ENCODE measurements at places on chromosomes 12 and 14.

DNA sequence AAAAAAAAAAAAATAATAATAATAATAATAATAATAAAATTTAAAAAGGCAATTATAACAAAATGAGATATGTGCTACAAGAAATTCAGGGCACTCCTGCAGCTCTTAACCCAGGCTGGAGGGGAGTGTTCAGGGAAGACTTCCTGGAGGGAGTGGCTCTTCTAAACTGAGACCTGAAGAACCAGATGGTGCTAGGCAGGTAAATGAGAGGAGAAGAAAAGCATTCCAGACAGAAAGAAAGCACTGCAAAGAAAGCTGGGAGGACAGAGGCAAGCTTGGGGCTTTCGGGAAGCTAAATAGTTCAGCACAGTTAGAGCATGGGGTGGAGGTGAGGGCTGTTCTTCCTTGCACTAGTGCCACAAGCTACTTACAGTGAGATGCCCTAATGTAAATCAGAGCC is 9.9 kb upstream of the SRSF9 start:
- no peaks in the 10 kb centered on the region for H3K27me3 ChIP-seq
- H3K4me1 ChIP-seq, result peaks cover 39% of the 10 kb centered on the region
- H3K27ac ChIP-seq, result peak overlapping the region; percentile 98

GRCh38 chr14:56592746-56593544 is 13.3 kb downstream of the TMEM260 start:
- no peak for DNase-seq
- no peak overlapping the region for H3K4me3 ChIP-seq
- no peak overlapping the region for H3K27ac ChIP-seq
- H3K27me3 ChIP-seq, result no peaks in the 10 kb centered on the region
- H3K36me3 ChIP-seq, result peaks cover 20% of the 10 kb centered on the region

GRCh38 chr14:74882103-74882920 is 596 bp downstream of the DLST start:
- peak overlapping the region; percentile 99 for H3K27ac ChIP-seq
- H3K4me3 ChIP-seq, result peak overlapping the region; percentile 98

GRCh38 chr12:39972119-39972518 is 133.8 kb downstream of the SLC2A13 start:
- no peak for DNase-seq
- no peak overlapping the region for H3K27ac ChIP-seq
- H3K4me1 ChIP-seq, result no peaks in the 10 kb centered on the region
- H3K4me3 ChIP-seq, result no peak overlapping the region
- H3K36me3 ChIP-seq, result no peaks in the 10 kb centered on the region
- no peaks in the 10 kb centered on the region for H3K27me3 ChIP-seq

DNA sequence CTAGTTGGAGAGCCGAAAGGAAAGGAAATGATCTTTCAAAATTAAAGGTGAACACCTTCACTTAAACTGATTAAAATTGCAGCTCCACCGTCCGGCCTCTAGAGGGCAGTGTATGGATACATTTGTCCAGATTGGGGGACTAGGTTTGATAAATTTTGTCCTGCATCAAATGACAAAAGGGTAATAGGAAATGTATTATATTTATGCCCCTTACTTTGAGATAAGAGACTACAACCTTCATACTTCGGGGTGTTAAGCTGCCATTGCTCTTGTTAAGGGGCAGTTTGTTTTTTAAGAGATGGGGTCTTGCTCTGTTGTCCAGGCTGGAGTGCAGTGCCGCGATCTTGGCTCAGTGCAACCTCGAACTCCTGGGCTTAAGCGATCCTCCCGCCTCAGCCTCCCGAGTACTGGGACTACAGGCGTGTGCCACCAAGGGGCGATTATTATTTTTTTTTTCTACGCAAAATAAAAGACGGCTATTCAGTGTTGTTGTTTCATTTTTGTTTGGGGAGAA is 818 bp upstream of the SUOX start:
- peaks cover 8% of the 10 kb centered on the region for H3K4me1 ChIP-seq
- H3K27ac ChIP-seq, result no peak overlapping the region
- peaks cover 12% of the 10 kb centered on the region for H3K27me3 ChIP-seq
- peaks cover 39% of the 10 kb centered on the region for H3K36me3 ChIP-seq

DNA sequence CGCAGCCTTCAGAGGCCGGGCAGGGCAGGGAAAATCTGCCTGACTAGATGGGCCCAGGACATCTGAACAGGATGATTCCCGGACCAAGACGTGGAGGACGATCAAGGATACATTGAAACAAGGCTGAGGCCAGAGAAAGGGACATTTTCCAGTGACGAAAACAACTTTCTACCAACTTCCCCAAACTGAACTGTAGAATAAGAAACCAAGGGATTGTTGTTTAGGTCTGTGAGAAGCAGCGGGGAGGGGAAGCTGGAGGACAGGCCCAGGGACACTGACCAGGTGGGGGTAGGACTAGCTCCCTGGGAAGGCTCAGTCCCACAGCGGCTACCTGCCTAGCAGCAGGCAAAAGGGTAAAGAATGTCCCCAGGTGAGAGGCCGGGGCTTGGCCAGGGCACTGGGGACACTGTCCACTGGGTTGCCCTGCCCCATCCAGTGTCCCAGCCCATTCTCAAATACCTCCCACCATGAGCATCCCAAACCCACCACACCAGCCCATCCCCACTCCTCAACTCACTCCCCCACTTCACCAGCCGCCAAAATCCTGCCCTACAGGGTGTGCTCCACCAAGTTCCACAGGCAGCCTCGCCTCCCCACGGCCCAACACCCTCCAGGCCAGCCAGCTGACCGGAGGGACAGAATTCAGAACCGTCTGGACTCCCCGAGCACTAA is 995 bp downstream of the TNFRSF1A start:
- peaks cover 10% of the 10 kb centered on the region for H3K36me3 ChIP-seq
- H3K27ac ChIP-seq, result no peak overlapping the region
- H3K4me3 ChIP-seq, result no peak overlapping the region
- no peaks in the 10 kb centered on the region for H3K27me3 ChIP-seq

DNA sequence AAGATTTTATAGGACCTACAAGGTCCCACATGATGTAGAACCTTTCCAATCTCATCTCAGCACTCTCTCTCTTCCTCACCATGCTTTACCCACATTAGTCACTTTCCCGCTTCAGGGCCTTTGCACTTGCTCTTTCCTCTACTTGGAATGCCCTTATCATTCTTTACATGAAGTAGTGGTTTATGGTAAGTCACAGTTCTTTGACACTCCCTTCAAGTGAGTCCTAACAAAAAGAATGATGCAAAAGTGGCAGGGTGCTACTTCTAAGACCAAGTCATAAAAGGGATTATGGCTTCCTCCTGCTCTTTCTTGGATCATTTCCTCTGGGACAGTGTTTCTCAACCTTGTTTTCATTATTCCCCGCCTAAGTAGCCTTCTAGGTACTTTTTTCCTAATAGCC is 13.1 kb downstream of the TMBIM4 start:
- peaks cover 28% of the 10 kb centered on the region for H3K36me3 ChIP-seq
- no peak for DNase-seq
- no peak overlapping the region for H3K4me3 ChIP-seq
- no peaks in the 10 kb centered on the region for H3K27me3 ChIP-seq

DNA sequence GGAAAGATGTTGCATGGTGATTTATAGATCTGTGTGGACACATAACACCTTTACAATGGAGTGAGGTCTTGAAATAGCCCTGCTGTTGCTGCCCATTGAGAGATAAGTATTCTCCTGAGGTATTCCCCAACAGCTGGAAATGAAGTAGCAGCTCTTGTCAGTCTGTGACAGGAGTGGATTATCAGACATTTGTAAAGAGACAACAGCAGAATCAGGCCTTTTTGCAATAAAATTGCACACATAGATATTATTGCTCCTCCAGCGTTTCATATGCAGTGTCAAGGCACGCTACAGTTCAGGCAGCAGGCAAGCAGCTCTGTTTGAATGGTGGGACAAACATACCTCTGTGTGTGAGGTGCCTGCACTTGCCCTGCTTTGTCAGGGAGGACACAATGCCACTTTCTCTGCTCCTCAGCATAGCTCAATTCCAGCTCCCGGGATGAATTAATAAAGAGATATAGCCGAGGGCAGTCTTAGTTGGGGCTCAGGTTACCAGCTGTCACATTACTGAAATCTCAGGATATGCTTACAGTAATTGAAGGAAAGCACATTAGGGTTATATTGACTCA is 49.4 kb downstream of the BICD1 start:
- no peak overlapping the region for H3K4me3 ChIP-seq
- H3K36me3 ChIP-seq, result no peaks in the 10 kb centered on the region
- peak overlapping the region; percentile 59 for H3K27ac ChIP-seq

GRCh38 chr12:48349471-48349870 is 1.2 kb downstream of the ZNF641 start:
- peak overlapping the region; percentile 98 for H3K4me3 ChIP-seq
- H3K36me3 ChIP-seq, result peaks cover 36% of the 10 kb centered on the region
- peaks cover 31% of the 10 kb centered on the region for H3K4me1 ChIP-seq
- DNase-seq, result no peak

DNA sequence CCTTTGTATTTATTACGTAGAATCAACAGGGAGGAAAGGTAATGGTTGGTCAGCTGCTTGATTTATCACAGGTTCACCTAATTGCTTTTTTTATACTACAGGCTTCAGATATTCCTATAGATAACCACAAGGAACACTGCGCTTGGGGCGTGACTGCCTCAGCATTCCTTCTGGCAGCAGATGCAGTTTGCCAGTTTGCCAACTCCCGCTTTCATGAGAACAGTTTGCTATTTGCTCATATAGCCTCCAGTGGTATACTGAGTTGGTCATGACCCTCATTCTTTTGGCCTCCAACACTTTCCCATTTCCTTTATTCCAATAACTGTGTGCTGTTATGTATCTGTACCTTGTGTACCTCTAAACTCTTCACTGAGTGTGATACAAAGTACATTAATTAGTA is 38.6 kb upstream of the ACSM4 start:
- no peak overlapping the region for H3K4me3 ChIP-seq
- H3K4me1 ChIP-seq, result no peaks in the 10 kb centered on the region
- DNase-seq, result no peak
- H3K36me3 ChIP-seq, result no peaks in the 10 kb centered on the region
- peaks cover 14% of the 10 kb centered on the region for H3K27me3 ChIP-seq

- DNase-seq, result no peak
- no peaks in the 10 kb centered on the region for H3K27me3 ChIP-seq
- H3K36me3 ChIP-seq, result no peaks in the 10 kb centered on the region
- no peak overlapping the region for H3K4me3 ChIP-seq
Measured at GRCh38 chr14:43369710-43370564, 1137.1 kb downstream of the FSCB start.

DNA sequence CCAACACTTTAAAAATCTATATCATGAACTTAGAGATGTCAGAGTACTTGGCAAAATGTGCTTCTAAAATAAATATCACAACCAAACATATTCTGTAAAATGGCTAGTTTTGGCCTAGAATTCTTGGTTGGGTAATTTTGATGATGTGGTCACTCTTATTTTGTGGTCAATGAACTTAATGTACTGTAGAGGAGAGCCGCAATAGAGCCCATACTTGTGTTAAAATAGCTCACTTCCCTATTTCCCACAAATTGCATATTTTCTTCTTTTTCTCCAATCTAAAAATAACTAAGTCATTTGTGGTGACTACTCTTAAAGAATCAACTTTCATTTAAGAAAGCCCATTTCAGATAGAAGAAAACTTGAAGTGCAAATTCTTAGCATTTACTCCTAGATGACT is 619.4 kb downstream of the CCER1 start:
- H3K36me3 ChIP-seq, result no peaks in the 10 kb centered on the region
- no peaks in the 10 kb centered on the region for H3K27me3 ChIP-seq
- no peak overlapping the region for H3K27ac ChIP-seq
- H3K4me3 ChIP-seq, result no peak overlapping the region
- no peak for DNase-seq
- H3K4me1 ChIP-seq, result no peaks in the 10 kb centered on the region

DNA sequence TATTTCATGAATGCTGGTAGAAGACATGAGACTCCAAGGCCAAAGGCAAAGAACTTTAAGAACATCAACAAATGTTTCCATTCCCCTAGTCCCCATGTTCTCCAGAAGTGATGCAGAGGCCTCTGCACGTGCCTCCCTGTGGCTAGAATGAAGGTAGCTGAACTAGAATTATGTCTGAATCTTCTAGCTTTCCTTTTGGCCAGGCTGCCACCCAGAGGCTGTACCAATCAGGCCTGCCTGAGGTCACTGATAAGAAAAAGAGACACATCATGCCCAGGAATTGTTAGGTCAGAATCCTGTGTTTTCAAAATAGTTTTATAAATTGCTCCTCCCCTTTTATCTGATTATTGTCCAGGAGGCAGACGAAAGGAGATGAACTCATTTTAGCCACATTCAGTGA is 188.0 kb upstream of the SLC16A7 start:
- no peaks in the 10 kb centered on the region for H3K36me3 ChIP-seq
- peaks cover 2% of the 10 kb centered on the region for H3K4me1 ChIP-seq
- peaks cover 9% of the 10 kb centered on the region for H3K27me3 ChIP-seq
- no peak overlapping the region for H3K27ac ChIP-seq
- no peak for DNase-seq
- no peak overlapping the region for H3K4me3 ChIP-seq

- no peaks in the 10 kb centered on the region for H3K4me1 ChIP-seq
- no peaks in the 10 kb centered on the region for H3K36me3 ChIP-seq
- no peak overlapping the region for H3K4me3 ChIP-seq
- no peak overlapping the region for H3K27ac ChIP-seq
Measured at GRCh38 chr12:20101046-20101445, 267.3 kb upstream of the PDE3A start.

DNA sequence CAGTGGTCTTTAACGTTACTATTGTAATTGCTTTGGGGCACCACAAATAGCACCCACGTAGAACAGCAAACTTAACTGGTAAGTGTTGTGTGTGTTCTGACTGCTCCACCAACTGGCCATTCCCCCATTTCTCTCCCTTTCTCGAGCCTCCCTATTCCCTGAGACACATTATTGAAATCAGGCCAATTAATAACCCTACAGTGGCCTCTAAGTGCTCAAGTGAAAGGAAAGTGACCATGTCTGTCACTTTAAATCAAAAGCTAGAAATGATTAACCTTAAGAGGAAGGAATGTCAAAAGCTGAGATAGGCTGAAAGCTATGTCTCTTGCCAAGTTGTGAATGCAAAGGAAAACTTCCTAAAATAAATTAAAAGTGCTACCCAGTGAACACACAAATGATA is 22.3 kb downstream of the PPP1R13B start:
- no peaks in the 10 kb centered on the region for H3K27me3 ChIP-seq
- peaks cover 33% of the 10 kb centered on the region for H3K4me1 ChIP-seq
- peaks cover 3% of the 10 kb centered on the region for H3K36me3 ChIP-seq
- no peak overlapping the region for H3K4me3 ChIP-seq

DNA sequence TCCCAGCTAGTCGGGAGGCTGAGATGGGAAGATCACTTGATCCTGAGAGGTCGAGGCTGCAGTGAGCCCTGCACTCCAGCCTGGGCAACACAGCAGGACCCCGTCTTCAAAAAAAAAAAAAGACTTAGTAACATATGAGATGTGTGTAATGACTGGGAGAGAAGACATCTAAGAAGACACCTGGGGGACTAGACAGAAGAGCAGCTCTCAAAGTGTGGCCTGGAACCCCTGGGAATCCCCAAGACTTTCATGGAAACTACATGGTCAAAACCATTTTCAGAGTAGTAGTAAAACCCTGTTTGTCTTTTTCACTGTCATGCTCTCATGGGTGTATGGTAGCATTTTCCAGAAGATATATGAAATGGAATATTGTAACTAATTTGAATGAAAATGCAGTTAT is 45.3 kb downstream of the R3HDM2 start:
- H3K36me3 ChIP-seq, result peaks cover 15% of the 10 kb centered on the region
- H3K27ac ChIP-seq, result peak overlapping the region; percentile 71
- no peak for DNase-seq
- H3K4me3 ChIP-seq, result no peak overlapping the region
- H3K27me3 ChIP-seq, result no peaks in the 10 kb centered on the region
